Endodermal cell (in vitro differentiated cells): ENCODE measurements at places on chromosomes 16 and 17. TPM values are rescaled to one million over a fixed set of nuclear protein-coding genes. Genes with fewer than 3 reads are reported as not detected.

DNA sequence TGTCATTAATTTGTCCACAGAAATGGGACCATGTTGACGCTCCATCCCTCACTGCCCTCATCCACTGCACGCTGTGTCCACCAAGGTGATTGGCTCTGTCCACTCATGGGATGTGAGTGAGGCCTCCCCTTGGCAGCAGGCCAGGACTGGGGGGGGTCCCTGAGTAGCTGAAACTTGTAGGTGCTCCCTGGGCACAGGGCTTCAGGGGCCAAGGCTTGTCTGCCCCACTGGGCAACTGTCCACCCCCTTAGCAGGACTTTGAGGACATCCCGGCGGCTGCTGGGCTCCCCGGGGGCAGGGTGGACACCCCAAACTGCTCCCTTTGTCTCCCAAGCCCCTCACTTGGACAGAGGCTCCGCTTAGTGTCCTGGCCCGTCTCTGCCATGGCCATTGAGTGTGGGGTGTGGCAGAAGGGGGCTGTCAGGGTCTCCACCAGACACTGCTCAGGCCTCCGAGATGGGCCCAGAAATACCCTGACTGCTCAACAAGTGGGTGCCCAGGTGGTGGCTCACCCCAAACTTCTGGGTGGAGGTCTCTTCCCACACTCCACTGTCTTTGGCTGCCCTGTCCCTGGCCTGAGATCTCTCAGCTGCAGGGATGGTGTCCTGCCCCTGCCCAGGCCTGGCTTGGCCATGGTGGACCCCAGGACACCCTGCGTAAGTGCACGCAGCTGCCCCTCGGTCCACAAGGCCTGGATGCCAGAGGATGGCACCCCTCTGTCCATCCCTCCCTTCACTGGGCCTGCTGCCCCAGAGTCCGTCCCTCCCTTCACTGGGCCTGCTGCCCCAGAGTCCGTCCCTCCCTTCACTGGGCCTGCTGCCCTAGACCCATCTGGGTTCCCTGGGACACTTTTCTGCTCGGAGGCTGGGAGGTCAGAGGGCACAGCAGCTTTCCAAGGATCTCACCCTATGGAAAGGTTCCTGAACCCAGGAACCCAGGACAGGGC lies 2.9 kb upstream of the RAB40C start:
- H3K4me3 ChIP-seq: no peak overlapping the region
- DNase-seq: no peak
- no peaks in the 10 kb centered on the region for H3K36me3 ChIP-seq
- no peaks in the 10 kb centered on the region for H3K4me1 ChIP-seq
- H3K27me3 ChIP-seq: peaks cover 21% of the 10 kb centered on the region

GRCh38 chr17:72576289-72576759 lies 455.5 kb downstream of the SOX9 start:
- H3K36me3 ChIP-seq: no peaks in the 10 kb centered on the region
- H3K27me3 ChIP-seq: peaks cover 13% of the 10 kb centered on the region
- peaks cover 27% of the 10 kb centered on the region for H3K4me1 ChIP-seq
- DNase-seq: peak; percentile 72
- peak overlapping the region; percentile 64 for H3K27ac ChIP-seq
- no peak overlapping the region for H3K4me3 ChIP-seq

- peak overlapping the region; percentile 59 for H3K27ac ChIP-seq
- peak overlapping the region; percentile 97 for H3K4me3 ChIP-seq
- no peaks in the 10 kb centered on the region for H3K27me3 ChIP-seq
- no peaks in the 10 kb centered on the region for H3K4me1 ChIP-seq
These were observed 646 bp downstream of the KIF22 start for GRCh38 chr16:29790949-29791844.

GRCh38 chr16:2520097-2520783 lies at the start of gene AMDHD2:
AMDHD2 (plus strand) TSS chr16:2520371; CDS start chr16:2520459, 88 bp downstream.
- peak; percentile 95 for DNase-seq
- no peaks in the 10 kb centered on the region for H3K27me3 ChIP-seq
- peak within 1 kb of the TSS; percentile 88 for H3K4me3 ChIP-seq
- peak within 1 kb of the TSS; percentile 44 for H3K27ac ChIP-seq
- H3K4me1 ChIP-seq: peaks cover 10% of the 10 kb centered on the region

- peak; percentile 69 for DNase-seq
- H3K4me3 ChIP-seq: no peak overlapping the region
- no peaks in the 10 kb centered on the region for H3K27me3 ChIP-seq
- peaks cover 11% of the 10 kb centered on the region for H3K4me1 ChIP-seq
These were observed 17.4 kb downstream of the ITPRIPL2 start for GRCh38 chr16:19130852-19131824.

- H3K4me1 ChIP-seq: no peaks in the 10 kb centered on the region
- no peaks in the 10 kb centered on the region for H3K36me3 ChIP-seq
- no peak overlapping the region for H3K4me3 ChIP-seq
- H3K27me3 ChIP-seq: no peaks in the 10 kb centered on the region
These were observed 13.8 kb upstream of the TMEM98 start for GRCh38 chr17:32914181-32914580.

GRCh38 chr17:61805399-61805798 lies 57.9 kb downstream of the BRIP1 start:
- H3K36me3 ChIP-seq: no peaks in the 10 kb centered on the region
- no peak overlapping the region for H3K4me3 ChIP-seq
- no peak overlapping the region for H3K27ac ChIP-seq
- no peak for DNase-seq
- H3K27me3 ChIP-seq: no peaks in the 10 kb centered on the region

The ATP2A1 gene
- total RNA-seq: 4.2 to 7.7 TPM (median 5.5 TPM) in 3 replicates

The CCL8 gene
- not detected in 2 replicates for total RNA-seq

DNA sequence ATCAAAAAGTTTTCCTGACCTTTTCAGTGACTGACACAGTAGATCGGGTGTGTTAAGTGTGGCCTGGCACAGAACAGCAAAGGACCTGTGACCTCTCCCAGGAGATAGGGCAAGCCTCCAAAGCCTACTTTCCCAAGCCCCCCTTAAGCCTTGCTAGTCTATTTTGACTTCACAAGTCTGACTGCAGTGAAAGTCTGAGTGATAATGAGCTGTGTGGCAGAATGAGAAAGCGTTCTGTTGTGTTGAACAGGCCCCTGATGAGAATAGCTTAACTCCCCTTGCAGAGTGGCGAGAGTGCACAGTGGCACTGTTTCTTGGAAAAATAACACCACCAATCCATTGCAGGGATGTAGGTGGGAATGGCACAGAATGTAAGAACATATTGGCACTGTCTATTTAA lies 32.8 kb downstream of the MMD start:
- peak overlapping the region; percentile 63 for H3K27ac ChIP-seq
- H3K4me1 ChIP-seq: no peaks in the 10 kb centered on the region
- H3K36me3 ChIP-seq: peaks cover 9% of the 10 kb centered on the region
- peak; percentile 56 for DNase-seq

GRCh38 chr17:67487506-67487905 lies 110.4 kb downstream of the PITPNC1 start:
- no peak overlapping the region for H3K4me3 ChIP-seq
- no peaks in the 10 kb centered on the region for H3K36me3 ChIP-seq
- H3K4me1 ChIP-seq: no peaks in the 10 kb centered on the region
- no peaks in the 10 kb centered on the region for H3K27me3 ChIP-seq
- DNase-seq: peak; percentile 40

The NPIPA2 gene
- total RNA-seq: 11.0 and 11.9 TPM in 2 replicates

DNA sequence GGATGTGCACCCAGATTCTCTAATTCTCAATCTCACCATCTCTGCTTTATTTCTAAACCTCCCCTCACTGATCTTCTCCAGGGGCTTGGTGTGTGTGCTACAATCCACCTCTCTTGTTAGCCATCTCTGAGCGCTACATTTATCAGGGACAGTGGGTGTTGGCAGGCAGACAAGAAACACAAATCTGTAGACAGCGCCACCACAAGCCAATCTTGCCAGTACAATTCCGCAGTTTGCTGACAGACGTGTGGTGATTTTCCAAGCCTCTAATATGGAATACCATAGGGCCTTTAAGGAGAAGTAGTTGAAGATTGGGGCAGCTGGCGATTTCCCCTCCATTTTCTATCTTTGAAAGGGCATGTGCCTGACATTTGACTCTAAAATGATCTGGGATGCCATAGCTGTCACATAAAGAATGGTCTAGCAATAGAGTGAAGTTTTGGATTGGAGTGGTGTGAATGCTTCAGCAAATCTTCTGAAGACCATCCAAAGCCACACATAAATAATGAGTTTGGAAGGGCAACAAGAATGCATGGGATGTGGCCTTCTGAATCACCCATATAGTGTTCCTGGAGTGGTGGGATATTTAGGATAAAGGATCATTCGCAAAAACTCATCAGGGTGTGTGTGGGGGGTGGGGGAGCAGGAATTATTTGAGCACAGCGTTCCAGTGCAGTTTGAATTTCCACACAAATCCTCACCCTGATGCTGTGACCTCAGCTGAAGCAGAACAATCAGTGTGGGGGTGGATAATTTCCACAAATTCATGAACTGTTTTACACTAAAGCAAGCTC lies 12.0 kb upstream of the ANKFN1 start:
- no peaks in the 10 kb centered on the region for H3K27me3 ChIP-seq
- DNase-seq: no peak
- no peak overlapping the region for H3K27ac ChIP-seq
- H3K36me3 ChIP-seq: no peaks in the 10 kb centered on the region
- no peaks in the 10 kb centered on the region for H3K4me1 ChIP-seq

The SHISA6 gene
- 4.0 to 7.3 TPM (median 6.7 TPM) in 3 replicates for total RNA-seq

DNA sequence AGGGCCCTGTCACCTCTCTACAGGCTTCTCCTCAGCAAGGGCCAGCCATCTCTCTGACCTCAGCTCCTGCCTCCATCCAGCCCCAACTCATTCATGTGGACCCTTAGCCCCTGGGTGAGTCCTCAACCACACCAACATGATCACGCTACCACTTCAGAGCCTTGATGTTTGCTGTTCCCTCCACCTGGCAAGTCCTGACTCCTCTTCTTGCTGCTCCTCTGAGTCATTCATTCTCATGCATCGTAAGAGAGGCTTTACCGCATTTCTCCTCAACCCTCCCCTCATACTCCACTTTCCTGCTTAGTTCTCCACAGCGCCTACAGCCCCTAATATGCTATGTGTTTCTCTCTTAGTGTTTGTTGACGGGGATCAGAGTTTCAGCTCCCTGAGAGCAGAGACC lies 99.9 kb downstream of the C17orf67 start:
- no peak overlapping the region for H3K27ac ChIP-seq
- H3K27me3 ChIP-seq: peaks cover 10% of the 10 kb centered on the region
- H3K36me3 ChIP-seq: no peaks in the 10 kb centered on the region
- no peak overlapping the region for H3K4me3 ChIP-seq
- H3K4me1 ChIP-seq: no peaks in the 10 kb centered on the region
- DNase-seq: no peak

The PDILT gene
- not detected in 2 replicates for total RNA-seq

The UBN1 gene
- total RNA-seq: 31.2 and 36.8 TPM in 2 replicates

DNA sequence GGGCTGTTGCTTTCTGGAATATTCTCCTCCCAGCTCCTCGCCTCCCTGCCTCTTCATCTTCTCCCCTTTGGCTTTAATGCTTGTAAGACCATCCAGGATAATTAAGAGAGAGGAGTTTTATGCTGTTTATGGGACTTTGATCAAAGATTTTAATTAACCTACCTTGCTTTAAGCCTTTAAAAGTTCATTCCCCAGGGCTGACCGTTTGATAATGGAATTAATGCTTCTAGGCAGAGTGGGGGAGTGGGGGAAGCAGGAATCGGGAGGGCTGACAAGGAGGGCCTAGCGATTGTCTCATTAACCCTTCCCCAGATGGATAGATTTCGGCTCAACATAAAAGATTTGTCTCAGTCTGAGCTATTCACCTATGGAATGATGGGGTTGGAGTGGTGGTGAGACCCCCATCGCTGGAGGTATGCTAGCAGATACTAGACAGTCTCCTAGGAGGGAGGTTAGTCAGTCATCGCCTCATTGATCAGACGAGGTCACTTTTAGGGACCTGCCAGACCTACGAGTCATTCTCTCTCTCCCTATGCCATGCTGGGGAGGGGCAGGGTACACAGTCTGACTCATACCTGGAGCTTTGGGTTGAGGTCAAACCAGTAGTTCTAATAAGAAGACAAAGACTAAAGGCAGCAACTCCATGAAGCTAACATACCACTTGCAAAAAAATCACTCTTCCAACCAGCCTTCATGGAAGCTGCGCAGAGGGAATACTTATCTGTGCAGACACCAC lies 236.6 kb upstream of the NLRP1 start:
- peaks cover 6% of the 10 kb centered on the region for H3K4me1 ChIP-seq
- no peak overlapping the region for H3K27ac ChIP-seq
- DNase-seq: no peak

GRCh38 chr17:49497148-49498028 lies 2.3 kb downstream of the NGFR start:
- H3K4me3 ChIP-seq: peak overlapping the region; percentile 70
- peaks cover 65% of the 10 kb centered on the region for H3K27me3 ChIP-seq
- H3K4me1 ChIP-seq: peaks cover 5% of the 10 kb centered on the region
- no peak overlapping the region for H3K27ac ChIP-seq
- DNase-seq: peak; percentile 94

The PNMT gene
- total RNA-seq: 0.55 TPM in 1 of 3 replicates, not detected in the others

GRCh38 chr17:36824678-36825101 lies 112.6 kb upstream of the LHX1 start:
- H3K36me3 ChIP-seq: no peaks in the 10 kb centered on the region
- no peaks in the 10 kb centered on the region for H3K4me1 ChIP-seq
- no peak overlapping the region for H3K27ac ChIP-seq
- no peak for DNase-seq
- H3K4me3 ChIP-seq: no peak overlapping the region

The HBA2 gene
- total RNA-seq: 1.2 TPM in 1 of 3 replicates, not detected in the others

DNA sequence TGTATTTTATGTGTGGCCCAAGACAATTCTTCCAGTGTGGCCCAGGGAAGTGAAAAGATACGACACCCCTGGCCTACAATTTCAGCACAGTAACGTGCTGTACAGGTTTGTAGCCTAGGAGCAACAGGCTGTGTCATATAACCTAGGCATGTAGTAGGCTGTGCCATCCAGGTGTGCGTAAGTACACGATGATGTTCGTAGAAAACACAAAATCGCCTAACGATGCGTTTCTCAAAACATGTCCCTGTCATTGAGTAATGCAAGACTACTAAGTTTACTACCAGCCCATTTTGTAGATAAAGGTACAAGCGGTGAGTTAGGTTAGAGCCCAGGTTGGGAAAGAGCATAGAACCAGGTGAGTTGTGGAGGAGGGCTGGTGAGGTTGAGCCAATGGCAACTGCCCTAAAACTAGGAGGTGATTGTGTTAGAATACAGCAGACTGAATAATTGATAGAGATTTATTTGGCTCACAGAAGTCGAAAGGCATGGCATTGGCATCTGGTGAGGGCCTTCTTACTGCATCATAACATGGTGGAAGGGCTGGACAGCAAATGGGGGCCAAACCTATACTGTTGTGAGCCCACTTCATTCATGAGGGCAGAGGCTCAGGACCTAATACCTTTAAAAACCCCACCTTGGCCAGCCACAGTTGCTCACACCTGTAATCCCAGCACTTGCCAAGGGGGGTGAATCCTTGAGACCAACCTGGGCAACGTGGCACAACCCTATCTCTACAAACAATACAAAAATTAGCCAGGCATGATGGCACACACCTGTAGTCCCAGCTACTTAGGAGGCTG lies 4.2 kb downstream of the EIF1 start:
- H3K4me1 ChIP-seq: no peaks in the 10 kb centered on the region
- no peak overlapping the region for H3K27ac ChIP-seq
- peak; percentile 74 for DNase-seq
- no peak overlapping the region for H3K4me3 ChIP-seq

The CNOT1 gene
- total RNA-seq: 247 and 263 TPM in 2 replicates
